Activated T-helper 1 cell treated with anti-CD3 and anti-CD28 coated beads, Interleukin-12 subunit alpha, Interleukin-12 subunit beta, Interleukin-2, Interleukin-4 antibody, amounts not matched to agents 30 ng/mL and 10 ng/mL and 1 ng/mL, durations not matched to agents 14 hours and 24 hours and 36 hours (primary cell): ENCODE measurements at places on chromosomes 4 and X. TPM values are rescaled to one million over a fixed set of nuclear protein-coding genes. Genes with fewer than 3 reads are reported as not detected.
A peak's percentile ranks its signal among the peaks of the same experiment; 100 is the strongest.

Gene ALAS2
- total RNA-seq, result not detected in 2 replicates

Gene IQCM
- total RNA-seq, result not detected in 2 replicates

Gene RPS6KA6
- not detected in 2 replicates for total RNA-seq

Gene UCHL1
- 0.23 and 0.44 TPM in 2 replicates for total RNA-seq

Gene LAGE3
- 60.3 and 63.2 TPM in 2 replicates for total RNA-seq

Gene CFI
- total RNA-seq, result 0.10 TPM in 1 of 2 replicates, not detected in the other

Gene SPANXA2
- not detected in 2 replicates for total RNA-seq

Gene TRPC5OS
- not detected in 2 replicates for total RNA-seq

Gene COX7B2
- total RNA-seq, result not detected in 2 replicates

DNA sequence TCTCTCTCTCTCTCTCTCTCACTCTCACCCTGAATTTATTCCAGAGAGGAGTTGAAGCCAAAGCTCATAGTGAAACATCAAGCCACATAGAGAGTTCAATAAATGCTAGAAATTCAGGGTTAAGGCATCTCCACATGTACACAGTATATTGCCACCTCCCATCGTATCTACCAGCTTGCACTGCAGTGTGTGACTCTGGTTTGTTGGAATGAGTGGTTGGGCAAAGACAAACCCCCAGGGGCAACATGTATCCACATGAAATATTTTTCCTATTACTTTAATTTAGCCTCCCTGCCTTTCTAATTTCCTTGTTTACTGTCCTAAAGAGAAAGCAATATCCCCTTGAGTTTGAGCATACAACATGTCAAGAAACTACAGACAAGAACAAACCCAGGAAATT, 247.3 kb downstream of the SPATA18 start:
- no peak for DNase-seq

DNA sequence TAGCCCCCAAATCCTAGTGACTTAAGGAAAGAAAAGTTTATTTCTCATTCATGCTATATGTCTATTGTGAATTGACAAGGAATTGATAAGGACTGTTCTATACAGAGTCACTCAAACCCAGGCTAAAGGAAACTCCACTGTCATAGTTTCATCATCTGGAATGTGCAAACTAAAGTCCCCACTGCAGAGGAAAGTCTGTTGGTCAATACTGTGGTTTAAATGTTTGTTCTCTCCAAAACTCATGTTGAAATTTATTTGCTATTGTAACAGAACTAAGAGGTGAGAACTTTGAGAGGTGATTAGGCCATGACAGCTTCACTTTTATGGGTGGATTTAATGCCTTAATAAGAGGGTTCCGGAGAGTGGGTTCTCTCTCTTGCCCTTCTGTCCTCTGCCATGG, 149.6 kb downstream of the COX18 start:
- no peak for DNase-seq

GRCh38 chr4:84917869-84918600, 48.5 kb downstream of the WDFY3 start:
- DNase-seq, result no peak

DNA sequence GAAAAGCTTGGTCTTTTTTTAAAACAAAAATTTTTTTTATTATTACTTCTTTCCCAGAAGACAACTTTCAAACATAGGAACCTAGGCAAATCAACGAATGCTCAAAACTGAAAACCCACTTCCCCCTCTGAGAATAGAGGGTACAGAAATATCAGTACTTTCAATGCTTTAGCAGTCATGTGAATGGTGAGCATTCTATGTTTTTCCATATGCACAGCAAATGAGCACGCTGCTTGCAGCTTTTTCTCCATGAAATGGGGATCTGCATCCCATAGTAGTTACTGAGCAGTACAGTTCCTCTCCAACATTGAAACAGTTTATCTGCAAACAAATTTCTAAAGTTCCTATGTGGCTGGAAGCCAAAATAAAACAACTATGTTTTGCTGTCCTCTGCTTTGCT, 108.4 kb upstream of the BMP2K start:
- no peak for DNase-seq

- DNase-seq, result no peak
Observed at GRCh38 chr4:127708985-127709384, 21.2 kb upstream of the SLC25A31 start.

DNA sequence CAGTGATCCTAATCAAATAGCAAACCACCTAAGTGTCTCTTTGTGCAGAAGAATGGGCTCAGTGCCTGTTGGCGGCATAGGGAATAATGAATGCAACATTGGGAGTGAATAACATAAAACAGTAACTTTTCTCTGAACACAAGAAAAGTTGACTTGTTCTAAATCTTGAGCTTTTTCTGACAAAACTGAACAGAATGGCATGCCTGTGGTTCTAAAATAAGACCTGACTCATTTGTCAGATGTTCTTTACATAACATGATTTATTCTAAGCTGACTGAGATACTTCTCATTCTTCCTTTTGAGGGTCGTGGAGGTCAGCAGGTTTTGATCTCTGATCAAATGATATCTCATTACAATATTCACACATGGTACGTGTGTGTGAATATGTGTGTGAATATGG, 165.4 kb upstream of the WDR1 start:
- no peak for DNase-seq

- DNase-seq, result no peak
Observed at GRCh38 chrX:153689654-153690465, 2.1 kb downstream of the SLC6A8 start.

GRCh38 chrX:16934185-16934584, 12.3 kb upstream of the REPS2 start:
- no peak for DNase-seq

- DNase-seq, result no peak
Observed at GRCh38 chrX:136210243-136210642, 41.0 kb downstream of the MAP7D3 start.

GRCh38 chr4:5881340-5881739, 11.5 kb downstream of the CRMP1 start:
- no peak for DNase-seq

DNA sequence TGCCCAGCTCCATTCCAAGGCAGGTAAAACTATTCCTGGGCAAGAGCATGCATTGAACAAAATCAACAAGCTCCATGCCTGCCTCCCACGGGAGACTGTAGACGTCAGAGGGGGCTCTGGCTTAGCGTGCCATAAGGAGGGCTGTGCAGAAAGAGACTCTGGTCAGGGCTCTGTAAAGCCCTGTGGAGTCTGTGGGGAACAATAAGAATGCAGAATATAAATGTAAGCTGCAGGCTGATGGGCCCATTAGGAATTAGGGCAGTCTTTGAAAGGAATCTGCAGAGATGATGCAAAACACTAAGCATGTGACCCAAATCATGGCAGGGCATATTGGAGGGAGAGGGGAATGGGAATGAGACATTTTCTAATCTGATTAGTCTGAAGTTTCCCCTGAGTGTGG, 170.3 kb downstream of the EFHC2 start:
- DNase-seq, result no peak

GRCh38 chrX:99654188-99654587, 755.9 kb downstream of the PCDH19 start:
- no peak for DNase-seq

GRCh38 chrX:153525451-153525850, 8.0 kb downstream of the ATP2B3 start:
- DNase-seq, result no peak

GRCh38 chr4:87005690-87006425, 71.0 kb downstream of the AFF1 start:
- DNase-seq, result peak; percentile 28
